Fibroblast of skin of back (primary cell): ENCODE measurements at places on chromosomes 3 and 15.
A peak's percentile ranks its signal among the peaks of the same experiment; 100 is the strongest.

- DNase-seq = no peak
Observed at GRCh38 chr3:190807719-190808375, 54.6 kb downstream of the GMNC start.

- no peak for DNase-seq
Observed at GRCh38 chr3:32153414-32154204, 47.2 kb downstream of the GPD1L start.

- DNase-seq = peak; percentile 23
Observed at GRCh38 chr15:79641841-79642240, 209.7 kb downstream of the MINAR1 start.

GRCh38 chr15:70875001-70875782, 17.0 kb downstream of the THAP10 start:
- DNase-seq = peak; percentile 65

GRCh38 chr15:38702178-38702912, 137.7 kb upstream of the RASGRP1 start:
- no peak for DNase-seq

- DNase-seq = peak; percentile 93
Observed at GRCh38 chr15:90004671-90005070, 3.5 kb downstream of the ZNF710 start.

DNA sequence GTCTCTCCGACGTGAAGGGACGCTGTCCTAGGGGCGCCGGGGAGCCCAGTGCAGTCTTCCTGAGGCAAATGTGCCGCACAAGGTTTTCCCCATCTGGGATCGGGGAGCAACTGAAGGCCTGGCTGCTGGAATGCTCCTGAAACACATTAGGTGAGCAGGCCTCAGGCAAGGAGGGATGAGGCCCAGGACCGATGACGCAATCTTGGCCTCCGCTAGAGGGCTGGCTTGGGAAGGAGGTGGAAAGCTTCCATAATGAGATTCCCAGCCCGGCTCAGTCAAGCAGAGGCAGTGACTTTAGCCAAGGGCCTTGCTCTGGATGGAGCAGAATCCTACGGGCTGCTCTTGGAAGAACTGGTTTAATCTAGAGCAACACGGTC, 50.8 kb downstream of the CPN2 start:
- DNase-seq = no peak

GRCh38 chr3:72210261-72210660, 425.3 kb upstream of the PROK2 start:
- DNase-seq = no peak

DNA sequence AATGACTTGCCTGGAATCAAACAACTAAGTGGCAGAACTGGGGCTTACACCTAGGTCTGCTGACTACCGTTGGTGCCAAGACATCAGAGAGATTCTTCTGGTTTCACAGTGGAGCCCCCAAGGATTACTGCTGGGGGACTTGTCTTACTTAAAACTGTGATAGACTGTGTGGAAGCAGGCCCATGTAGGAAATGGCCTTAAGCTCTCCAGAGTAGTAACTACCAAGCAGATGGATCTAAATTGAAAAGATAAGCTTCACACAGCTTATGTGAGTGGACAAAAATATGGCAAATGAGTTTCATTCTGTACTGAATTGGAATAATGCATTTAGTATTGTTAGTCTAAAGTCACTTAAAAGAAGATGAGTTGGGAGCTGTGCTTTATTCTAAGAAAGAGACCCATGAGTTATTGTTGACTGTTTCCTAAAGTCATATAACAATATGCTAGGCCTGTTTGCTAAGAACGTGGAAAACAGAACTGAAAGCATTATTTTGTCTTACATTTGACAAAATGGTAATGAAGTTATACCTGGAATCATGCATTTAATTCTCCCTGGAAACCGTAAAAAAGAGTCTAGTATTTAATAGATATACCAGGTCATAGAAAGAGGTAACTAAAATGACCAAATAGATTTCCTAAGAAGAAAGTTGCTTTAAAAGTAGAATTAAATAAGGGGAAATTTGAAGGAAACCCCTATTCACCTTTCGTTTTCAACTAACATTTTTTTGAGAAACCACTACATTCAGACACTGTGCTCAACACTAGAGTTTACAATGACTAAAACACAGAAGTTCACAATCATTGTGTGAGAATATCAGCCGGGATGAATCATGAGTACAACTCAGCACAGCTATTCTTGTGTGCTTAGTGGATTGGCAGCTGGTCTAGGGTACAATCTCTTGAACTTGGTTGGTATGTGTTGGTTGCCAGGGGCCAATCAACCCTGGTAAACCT, 13.0 kb upstream of the MAPK6 start:
- DNase-seq = peak; percentile 26

DNA sequence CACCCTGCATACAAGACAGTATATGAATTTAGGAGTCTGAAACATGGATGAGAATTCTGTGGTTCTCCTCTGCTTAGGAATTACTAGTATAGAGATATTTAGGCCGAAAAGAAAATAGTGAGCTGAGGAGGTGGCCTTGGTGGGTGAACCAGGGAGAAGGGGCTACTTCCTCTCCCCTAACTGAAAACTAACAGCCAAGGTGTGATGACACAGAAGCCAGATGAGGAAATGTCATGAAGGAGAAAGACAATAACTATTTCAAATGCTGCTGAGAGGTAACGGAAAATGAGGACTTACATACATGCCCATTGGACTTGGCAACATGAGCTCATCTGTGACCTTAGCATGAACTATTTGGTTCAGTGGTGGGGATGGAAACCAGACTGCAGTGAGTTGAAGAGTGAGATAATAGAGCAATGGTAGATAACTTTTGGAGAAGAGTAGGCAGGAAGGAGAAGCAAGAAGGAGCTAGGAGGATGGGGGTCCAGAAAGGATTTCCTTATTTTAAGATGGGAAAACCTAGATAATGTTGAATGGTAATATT, 114.4 kb upstream of the TSPAN3 start:
- no peak for DNase-seq

GRCh38 chr15:96737408-96737807, 406.9 kb downstream of the NR2F2 start:
- DNase-seq = no peak

DNA sequence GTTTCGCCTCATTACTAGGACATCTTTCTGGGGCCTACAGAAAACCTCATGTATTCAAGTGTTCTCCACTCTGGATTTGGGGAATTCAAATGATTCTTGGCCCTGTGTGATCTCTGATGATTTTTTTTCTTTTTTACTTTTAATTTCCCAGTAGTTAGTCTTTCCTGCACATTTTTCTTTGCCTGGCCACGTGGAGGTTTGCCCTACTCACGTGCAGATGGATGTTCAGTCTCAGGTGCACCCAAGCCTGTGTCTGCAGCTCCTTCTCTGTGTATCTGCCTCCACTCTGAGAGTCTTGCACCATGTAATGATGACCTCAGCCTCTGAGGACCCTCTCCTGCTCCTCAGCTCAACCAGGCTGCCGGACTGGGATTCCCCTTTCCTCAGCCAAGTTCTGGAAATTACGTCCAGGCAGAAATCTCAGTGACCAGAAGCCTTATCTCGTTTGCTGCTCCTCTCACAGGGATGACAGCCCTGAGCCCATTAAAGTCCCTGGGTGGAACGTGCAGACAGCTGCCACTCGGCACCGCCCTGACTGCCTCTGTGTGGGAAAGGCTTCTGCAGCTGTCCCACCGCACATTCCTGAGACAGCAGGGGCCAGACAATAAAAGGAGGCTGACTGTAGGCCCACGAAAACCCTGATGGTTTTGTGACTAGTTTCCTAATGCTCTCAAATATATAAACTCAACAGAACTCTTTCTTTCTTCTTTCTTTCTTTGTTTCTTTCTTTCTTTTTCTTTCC, 31.4 kb upstream of the GABRB3 start:
- no peak for DNase-seq

DNA sequence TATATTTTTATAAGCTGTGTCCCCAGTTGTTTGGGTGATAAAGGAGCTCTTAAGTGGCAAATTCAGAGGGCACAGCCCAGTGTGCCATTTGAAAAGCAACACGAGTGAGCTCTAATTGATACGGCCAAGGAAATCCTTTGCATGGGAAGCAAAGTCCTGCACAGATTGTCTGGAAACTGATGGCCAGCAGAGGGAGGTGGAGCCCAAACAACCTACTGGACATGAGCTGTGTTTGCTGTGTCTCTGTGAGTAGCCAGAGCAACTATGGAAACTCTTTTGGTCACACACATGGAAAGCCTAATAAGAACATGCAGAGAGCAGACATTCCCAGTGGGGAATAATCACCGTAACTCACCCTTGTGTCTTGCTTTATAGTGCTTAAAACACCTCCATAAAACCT, 24.4 kb downstream of the ONECUT1 start:
- no peak for DNase-seq

DNA sequence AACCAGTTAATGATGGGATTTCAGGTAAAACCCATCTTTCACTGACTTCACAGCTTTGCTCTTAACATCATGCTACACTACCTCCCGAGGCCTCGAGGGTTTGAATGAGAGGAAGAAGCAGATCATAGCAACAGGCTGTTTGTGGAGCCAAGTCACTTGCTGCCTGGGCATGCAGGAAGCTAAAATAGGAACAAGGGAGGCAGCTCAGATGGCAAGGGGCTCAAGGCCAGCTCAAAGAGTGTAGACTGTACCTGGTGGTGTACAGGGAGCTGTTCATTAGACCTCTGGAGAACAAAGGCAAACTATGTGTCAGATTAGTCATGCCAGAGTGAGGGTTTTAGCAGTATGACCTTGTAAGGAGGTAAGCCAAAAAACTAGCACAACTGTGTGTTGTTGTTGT, 28.8 kb downstream of the ARRDC4 start:
- no peak for DNase-seq

DNA sequence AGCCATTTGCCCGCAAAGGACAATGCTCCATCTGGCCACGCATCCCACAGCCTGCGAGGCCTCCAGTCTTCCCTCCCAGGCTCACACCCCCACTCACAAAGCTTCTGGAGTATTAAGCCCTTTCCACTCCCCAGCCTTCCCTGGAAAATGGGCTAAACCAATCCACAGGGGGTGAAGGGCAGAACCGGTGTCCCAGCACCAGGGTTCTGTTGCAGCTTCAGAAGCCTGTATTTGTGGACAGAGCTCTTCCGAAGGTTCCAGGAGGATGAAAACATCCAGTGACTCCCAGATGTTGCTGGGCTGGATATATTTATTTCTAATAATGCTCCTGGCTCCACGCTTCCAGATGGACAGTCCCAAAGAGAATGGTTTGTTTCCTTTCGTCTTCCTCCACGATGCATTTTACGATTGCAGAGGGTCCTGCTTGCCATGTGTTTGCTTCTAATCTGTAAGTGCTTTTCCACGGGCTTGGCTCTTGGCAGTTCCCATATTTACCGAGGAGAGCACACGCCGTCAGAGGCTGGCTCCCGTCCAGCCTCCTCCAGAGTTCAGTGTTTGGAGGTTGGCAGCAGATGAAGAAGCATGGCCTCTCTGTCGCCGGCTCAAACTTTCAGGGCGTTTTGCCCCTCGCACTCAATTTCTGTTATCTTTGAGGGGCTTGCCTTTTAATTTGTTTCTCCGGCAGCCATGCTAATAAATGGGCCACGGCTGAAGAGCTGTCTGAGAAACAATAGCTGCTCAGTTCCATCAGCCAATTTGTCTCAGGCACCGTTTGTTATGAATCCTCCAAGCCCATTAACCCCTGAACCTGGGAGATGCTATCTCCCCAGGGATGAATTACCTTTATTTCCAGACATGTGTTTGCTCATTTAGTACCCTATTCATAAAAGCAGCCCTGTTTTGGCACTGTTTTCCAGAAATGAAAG, 367.9 kb upstream of the PROK2 start:
- peak; percentile 73 for DNase-seq

- peak; percentile 7 for DNase-seq
Observed at GRCh38 chr3:115204475-115204874, 57.4 kb upstream of the ZBTB20 start.

- no peak for DNase-seq
Observed at GRCh38 chr3:54079314-54079713, 43.0 kb upstream of the CACNA2D3 start.

DNA sequence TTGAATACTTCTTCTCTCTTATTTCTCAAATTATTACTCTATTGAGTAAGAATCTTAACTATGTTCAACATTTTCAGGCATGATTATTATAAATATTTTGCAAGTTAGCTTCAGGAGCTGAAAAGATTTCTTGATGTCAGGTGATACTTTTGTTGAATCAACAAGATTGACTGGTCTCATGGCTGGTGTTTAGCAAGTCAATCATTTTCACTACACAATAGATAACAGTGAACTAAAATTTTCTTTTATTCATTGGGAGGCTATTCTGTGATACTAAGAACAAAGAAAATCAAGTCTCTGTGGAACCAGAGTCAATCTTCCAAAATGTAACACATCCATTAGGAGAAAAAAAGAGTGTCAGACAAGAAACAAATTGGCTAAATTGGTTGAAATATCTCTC, 476.7 kb downstream of the CNTN3 start:
- DNase-seq = no peak
